ENCODE measurements at places on chromosomes 7 and 10.

GRCh38 chr10:91887272-91888076, 21.8 kb downstream of the FGFBP3 start:
- peak overlapping the region; percentile 53 for H3K4me3 ChIP-seq
- DNase-seq, result peak; percentile 22
- no peaks in the 10 kb centered on the region for H3K36me3 ChIP-seq
- H3K27ac ChIP-seq, result no peak overlapping the region
- H3K27me3 ChIP-seq, result no peaks in the 10 kb centered on the region

DNA sequence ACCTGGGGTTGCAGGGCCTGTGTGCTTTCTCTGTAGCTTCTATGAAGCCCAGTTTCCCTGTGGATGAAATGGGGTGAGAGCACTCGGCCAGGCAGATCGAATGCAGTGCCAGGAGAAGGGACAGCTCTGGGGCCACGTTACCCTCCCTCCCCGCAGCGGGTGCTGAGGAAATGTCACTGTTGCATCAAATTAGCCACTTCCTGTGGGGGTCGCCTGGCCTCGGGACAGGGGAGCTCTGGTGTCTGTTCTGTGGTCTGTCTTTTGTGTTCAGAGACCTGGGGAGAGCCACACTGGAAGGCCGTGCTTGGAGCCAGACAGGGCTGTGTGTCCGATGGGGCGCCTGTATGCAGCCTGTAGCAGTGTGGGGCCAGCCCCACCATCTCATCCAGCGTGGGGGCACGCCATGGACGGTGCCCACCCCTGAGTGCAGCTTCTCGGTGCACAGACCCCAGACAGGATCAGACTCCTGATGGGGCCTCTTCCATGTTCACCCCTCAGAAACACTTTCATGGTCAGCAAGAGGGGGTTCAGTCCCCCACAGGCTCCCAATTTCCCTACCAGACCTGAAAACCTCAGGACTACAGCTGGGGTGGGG, 13.6 kb downstream of the TTYH3 start:
- peaks cover 8% of the 10 kb centered on the region for H3K36me3 ChIP-seq
- H3K27me3 ChIP-seq, result no peaks in the 10 kb centered on the region
- no peak overlapping the region for H3K4me3 ChIP-seq
- H3K27ac ChIP-seq, result no peak overlapping the region
- no peak for DNase-seq
- peaks cover 36% of the 10 kb centered on the region for H3K4me1 ChIP-seq

DNA sequence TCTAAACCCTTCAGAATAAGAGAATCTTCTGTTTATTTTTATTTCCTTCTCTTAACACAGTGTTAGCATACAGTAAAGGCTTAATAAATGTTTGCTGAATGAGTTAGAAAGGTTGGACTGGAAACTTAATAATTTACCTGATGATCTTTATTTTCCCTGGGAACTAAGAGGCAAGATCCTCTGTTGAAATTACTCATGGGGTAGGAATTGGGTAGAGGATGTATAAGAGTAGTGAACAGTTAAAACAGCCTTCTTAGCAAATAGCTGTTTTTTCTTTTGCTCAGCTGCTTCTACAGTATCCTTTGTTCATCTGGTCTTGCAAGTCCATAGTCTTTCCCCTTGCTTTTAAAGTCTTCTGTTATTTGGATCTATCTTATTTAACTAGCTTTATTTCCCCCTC, 80.0 kb downstream of the AKAP9 start:
- peaks cover 49% of the 10 kb centered on the region for H3K36me3 ChIP-seq
- no peak for DNase-seq
- no peaks in the 10 kb centered on the region for H3K4me1 ChIP-seq
- H3K4me3 ChIP-seq, result no peak overlapping the region

DNA sequence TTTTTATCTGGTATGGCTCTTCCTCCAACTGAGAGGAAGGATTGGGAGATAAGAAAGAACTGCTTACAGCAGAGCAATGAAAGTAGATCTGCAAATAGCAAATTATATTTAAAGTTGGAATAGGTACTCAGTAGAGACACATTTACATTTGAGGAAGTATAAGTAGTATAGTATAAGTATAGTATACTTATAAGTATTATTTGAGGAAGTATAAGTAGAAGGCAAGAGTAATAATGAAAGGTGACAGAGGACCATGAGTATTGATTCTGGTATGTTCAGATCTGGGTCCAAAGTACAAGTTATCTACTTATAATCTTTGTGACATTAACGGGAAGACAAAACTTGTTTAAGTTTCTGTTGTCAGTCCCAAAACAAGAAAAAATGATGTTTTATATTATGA, 527.6 kb upstream of the SORCS1 start:
- no peak for DNase-seq
- H3K4me3 ChIP-seq, result no peak overlapping the region
- no peak overlapping the region for H3K27ac ChIP-seq
- peaks cover 11% of the 10 kb centered on the region for H3K4me1 ChIP-seq
- no peaks in the 10 kb centered on the region for H3K27me3 ChIP-seq

GRCh38 chr10:69080226-69080625, 7.7 kb upstream of the SRGN start:
- no peak for DNase-seq
- H3K27ac ChIP-seq, result no peak overlapping the region
- H3K36me3 ChIP-seq, result no peaks in the 10 kb centered on the region

Data from heart left ventricle (tissue), 16 donors.